EH (cell line): ENCODE measurements at places on chromosomes 3 and 15.

DNA sequence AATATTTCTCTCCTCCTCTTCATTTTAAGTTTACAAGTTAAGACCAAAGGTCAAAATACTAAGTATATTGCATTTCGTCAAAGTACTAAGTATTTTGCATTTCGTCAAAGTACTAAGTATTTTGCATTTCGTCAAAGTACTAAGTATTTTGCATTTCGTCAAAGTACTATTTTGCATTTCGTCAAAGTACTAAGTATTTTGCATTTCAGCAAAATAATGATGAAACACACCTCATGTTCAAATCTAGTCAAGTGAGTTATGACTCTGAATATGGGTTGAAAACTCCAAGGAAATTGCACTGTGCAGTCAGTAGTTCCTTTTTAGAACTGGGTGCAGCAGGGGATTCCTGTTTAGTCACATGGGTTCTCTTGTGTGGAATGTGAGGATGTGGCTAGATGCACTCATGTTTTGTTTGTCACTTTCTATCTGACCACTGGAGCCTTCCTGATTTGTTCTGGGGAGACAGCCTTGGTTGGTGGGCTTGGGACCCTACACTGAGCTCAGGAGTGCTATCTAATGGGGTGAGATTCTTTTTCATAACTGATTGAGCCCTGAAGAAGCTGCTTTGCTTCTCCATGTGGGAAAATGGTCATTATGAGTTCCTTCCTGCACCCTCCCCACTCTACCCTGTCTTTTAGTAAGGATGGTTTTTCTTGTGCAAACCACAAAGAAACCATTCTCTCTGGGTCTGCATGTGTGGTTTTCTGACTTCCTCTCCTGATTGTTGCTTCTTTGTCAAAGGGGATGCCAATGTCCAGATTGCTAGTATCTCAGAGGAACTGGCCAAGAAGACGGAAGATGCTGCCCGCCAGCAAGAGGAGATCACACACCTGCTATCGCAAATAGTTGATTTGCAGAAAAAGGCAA is 73.4 kb downstream of the CCK start:
- DNase-seq = peak; percentile 68

DNA sequence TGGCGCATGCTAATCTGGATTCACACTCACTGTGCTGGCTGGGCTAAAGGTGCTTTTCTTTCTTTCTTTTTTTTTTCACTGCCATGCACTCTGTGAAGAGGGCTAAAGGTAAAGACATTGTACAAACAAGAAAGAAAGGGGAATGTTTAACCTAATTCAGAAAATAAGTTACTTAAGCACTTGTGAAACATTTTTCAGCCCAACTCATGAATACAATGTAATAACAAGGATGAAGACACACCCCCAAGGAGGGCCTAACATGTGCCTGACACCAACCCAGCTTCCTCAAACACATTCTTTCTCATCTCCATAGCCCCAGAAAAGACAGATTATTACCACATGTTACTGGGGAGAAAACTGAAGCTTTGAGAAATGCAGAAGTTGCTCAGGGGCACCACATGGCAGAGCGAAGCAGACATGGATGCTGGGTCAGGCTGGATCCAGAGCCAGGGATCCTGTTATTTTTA is 5.7 kb downstream of the STIMATE start:
- DNase-seq = peak; percentile 74

GRCh38 chr3:61157414-61157813 is 93.8 kb downstream of the FHIT start:
- no peak for DNase-seq

- no peak for DNase-seq
Observed at GRCh38 chr15:27248251-27248650, 277.3 kb downstream of the GABRG3 start.

- DNase-seq = no peak
Observed at GRCh38 chr3:132368962-132369361, 48.3 kb upstream of the DNAJC13 start.

DNA sequence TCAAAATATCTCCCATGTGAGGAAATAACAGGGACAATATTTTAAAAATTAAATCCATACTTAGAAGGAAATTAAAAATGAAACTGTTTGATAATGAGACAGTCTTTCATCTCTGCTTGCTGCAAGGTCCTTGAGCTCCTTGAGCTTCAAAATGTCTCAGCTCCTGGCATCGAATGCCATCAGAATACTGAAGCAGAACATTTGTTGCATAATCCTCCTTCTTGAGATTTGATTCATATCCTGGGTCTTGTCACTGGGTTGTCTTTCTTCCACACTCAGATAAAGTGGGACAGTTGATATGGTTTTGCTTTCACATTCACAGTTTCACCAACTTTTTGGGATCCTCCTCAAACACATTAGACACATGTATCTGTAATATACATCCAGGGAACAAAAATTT is 27.8 kb downstream of the COL8A1 start:
- peak; percentile 60 for DNase-seq

GRCh38 chr3:79765911-79766310 is 1.9 kb downstream of the ROBO1 start:
- no peak for DNase-seq

GRCh38 chr15:41501191-41501917 is 7.7 kb downstream of the ITPKA start:
- DNase-seq = no peak

DNA sequence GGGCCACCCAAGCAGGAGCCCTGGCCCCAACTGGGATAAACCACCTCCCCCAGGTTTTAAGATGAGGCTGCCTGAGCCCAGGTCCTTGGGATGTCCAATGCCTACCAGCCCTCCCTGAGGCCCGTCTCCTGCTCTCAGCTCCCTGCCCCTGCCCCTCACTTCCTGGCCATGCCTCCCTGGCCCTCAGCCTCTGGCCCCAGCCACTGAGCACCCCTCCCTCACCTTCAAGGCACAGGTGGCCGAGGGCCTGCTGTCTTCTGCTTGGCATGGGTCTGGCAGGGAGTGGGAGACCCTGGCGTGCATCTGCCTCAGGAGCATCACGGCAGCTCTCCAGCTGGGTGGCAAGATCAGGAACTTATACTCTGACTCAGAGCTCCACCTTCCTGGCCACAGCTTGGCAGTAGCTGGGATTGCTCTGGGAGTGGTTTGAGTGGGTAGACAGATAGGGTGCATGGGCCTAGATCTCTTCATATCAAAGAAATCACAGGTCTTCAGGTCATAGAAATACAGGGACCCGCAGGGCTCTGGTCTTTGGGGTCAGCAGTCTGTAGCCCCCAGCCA is at the start of gene PLA2G4E:
TSS of gene PLA2G4E (minus strand) at position 330 of the 561 bp plus-strand sequence. CDS start at position 318, 12 bp downstream.
- DNase-seq = no peak

GRCh38 chr3:68915973-68916372 is 16.4 kb downstream of the TAFA4 start:
- no peak for DNase-seq

DNA sequence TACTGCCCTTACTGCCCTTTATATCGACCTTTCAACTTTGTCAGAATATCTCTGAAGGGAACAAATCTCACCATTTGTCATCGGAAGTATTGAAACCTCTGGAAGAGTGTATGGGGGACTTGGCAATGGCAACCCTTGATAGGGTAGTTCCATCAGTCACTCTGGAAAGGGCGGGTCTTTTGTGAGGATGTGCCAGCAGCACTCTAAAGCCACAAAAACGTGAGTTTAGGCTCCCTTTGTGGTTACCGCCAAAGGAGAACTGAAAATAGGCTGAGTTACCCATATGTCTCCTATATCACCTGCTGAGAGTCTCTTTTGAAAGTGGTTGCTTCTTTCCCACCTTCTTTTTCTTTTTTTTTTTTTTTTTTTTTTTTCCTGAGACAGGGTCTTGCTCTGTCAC is 296.8 kb upstream of the CHRM5 start:
- DNase-seq = no peak

DNA sequence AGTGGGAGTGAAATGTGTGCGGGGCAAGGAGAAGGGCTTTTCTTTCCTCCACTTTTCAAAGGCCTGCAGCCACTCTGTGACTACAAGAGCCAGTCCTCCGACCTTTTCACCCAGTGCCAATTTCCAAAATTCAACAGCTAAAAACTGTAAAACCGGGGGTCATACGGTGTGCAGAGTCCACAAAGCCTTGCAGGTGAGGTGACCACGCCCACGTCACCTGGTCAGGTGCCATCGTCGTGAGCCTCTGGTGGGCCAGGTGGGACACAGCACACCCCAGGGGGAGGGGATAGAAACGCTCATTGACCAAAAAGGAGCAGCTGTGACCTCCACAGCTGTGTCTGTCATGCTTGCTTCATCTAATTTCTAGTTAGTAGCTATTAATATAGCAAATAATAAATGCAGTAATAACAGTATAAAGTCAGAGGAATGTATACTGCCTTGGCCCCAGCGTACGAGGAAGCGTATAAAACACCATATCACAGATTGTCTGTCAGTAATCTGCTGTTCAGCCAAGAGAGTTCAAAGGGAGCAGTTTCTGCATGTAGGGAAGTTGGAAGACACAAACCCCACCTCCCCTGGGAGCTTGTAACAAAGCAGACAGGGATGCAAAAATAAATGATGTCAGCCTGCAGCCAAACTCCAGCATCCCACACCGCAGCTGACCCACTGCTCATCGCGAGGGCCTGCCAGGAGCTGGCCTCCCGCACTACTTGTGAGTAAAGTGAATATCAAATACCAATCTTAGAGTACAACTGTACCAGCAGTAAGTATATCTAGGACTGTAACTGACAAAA is 86.7 kb downstream of the VGLL4 start:
- DNase-seq = peak; percentile 70

- peak; percentile 24 for DNase-seq
Observed at GRCh38 chr3:11655196-11655928, 11.6 kb upstream of the VGLL4 start.

DNA sequence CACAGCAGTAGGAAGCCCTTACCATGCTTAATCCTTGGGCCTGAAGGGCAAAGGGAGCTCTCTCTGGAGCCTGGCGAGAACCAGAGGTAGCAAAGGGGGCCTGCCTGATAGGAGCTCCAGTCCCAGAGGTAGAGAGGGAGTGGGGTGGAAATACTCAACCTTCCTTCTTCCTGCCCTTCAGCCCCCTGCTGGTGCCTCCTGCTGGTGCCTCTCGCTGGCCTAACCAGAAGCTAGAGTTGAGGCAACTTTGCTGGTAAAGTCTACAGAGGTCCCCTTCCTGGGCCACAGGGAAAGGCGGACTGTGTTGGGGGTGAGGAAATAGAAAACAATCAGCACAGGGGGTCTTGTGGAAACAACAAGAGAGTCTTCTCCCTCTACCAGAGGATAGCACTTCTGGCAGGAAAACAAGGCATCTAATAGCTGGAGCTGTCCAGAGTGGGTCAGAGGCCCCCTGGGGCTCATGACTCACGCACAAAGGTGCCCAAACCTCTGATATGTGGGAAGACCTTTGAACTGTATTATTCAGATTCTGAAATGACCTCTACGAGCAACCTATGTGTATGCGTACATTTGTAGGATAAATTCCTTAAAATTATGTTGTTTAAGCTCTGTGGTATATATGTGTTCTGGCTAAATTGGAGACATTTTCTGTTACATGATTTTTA is 133.9 kb downstream of the LRRC28 start:
- no peak for DNase-seq

DNA sequence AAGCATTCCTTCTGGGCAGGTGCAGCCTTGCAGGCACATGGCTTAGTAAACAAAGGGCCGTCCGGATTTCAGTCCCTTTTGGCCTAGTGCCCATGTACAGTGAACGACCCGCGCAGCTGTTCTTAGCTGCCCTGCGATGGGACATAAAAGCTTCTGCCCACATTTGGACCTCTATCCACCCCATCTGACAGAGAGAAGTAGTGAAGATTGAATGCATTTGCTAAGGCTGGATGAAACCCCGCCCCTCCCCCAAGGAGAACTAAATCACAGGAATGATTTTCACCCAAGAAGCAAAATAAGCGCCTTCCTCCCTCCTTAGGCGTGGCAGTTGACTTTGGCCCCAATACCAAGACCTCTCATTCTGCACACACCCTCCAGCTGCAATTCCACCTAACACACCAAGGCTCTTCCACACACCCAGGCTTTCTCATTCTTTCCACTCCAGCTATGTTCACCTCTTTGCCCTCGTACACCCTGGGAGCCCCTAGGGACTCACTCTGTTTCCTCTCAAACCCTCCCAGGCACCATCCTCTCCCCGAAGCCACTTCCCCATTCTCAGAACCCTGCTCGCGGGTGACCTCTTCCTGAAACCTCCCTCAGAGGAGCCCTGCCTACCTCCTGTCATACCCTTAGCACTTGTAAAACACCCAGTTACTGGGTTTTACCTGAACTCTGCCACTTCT is 14.1 kb upstream of the HRH1 start:
- no peak for DNase-seq

DNA sequence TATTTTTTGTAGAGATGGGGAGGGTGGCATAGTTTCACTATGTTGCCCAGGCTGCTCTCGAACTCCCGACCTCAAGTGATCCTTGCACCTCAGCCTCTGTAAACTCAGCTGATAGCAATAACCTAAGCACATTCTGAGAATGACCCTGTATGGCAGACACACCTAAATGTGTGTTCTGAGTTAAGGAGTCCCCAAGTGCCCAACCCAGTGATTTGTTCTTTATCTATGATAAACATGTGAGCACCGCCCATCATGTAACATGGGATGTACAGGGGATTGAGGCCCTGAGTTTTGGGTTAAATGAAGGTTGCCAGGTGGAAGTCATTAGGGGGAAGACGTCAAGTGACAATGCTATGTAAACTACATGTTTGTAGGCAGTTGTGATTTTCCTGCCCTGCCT is 5.7 kb downstream of the NCEH1 start:
- DNase-seq = no peak

DNA sequence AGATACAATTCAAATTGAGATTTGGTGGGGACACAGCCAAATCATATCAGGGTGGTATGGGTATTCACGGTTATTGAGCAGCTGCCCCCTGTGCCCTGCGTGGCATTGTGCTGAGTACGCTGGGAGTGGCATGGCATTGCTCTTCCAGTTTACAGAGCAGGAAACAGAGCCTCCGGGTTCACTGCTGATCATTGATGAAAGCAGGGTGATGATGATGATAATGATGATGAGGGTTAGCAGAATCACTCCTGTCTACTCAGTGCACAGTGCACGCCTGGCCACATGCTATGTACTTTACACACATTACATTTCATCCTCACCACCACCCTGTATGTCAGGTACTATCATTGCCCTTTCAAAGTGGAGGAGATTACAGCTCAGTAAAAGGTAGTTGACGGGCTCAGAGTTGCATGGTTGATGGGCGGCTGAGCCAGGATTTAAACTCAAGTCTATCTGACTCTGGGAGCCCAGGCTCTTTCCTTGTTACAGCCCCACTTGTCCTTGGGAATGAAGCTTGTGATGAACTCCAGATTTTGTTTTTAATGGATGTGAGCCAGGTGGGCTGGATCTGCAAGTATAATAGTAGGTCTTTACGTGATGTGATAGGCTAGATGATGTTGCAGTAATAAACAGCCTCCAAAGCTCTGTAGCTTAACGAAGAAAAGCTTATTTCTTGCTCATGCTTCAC is 87.6 kb upstream of the MYZAP start:
- DNase-seq = peak; percentile 55

- DNase-seq = no peak
Observed at GRCh38 chr15:79736435-79737000, 160.3 kb downstream of the MTHFS start.

DNA sequence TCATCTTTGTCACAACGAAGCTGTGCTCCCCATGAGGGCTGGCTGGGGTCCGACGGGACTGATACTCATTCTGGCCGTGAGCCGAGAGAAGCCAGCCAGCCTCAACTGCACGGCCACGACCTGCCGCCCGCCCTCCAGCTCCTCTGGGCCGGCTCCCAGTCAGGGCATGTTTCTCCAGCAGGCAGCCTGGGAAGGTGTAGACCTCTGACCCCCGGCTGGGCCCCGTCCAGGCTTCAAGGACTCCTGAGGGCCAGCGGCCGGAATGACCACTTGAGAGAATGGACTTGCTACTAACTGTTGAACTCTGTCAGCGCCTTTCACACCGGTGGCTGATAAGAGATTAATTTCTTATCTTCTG is 18.1 kb upstream of the MUC4 start:
- DNase-seq = no peak
